SJSA1 (cell line): ENCODE measurements at places on chromosomes 2 and 18. TPM values are rescaled to one million over a fixed set of nuclear protein-coding genes. Genes with fewer than 3 reads are reported as not detected.

The DQX1 gene
- total RNA-seq = not detected in 2 replicates

The FNDC4 gene
- 2.2 and 3.9 TPM in 2 replicates for total RNA-seq

- DNase-seq = no peak
These were observed 50.2 kb upstream of the PAIP2B start for GRCh38 chr2:71277147-71277475.

DNA sequence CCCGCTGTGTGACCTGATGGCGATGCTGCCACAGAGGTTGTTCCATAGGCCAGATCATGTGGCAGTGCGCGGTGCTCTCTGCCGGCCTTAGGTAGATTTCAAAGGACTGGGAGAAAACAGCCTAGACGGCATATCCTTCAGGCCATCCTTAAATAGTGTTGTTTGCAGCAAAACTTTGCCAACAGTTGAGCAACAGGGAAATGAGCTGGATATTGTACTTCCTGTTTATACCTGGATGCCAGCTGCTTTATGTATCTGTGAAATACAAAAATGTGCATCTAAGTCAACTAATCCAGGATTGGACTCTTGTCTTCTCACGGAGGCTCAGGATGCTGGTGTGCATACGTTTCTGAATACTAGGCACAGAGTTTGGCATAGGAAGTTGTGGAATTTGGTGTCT is 107.1 kb downstream of the EML6 start:
- DNase-seq = no peak

- no peak for DNase-seq
These were observed 349.7 kb upstream of the TMEFF2 start for GRCh38 chr2:192544371-192544955.

DNA sequence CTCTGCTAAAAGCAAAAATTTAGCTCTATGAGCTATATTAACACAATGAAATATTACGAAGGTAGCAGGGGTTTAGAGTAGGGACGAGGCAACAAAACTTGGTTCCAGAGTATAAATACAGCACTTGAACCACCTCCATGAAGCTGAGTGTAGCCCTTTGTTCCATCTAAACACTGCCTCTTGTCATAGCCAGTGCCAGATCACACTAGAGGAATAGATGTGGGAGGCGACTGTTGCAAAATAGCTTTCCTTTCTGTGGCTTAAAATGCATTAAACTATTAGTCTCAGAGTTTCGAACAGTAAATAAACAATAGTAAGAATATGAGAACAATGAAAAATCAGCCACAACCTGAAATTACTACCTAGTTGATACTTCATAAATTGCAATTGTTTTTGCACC is 29.8 kb downstream of the PIEZO2 start:
- DNase-seq = no peak

DNA sequence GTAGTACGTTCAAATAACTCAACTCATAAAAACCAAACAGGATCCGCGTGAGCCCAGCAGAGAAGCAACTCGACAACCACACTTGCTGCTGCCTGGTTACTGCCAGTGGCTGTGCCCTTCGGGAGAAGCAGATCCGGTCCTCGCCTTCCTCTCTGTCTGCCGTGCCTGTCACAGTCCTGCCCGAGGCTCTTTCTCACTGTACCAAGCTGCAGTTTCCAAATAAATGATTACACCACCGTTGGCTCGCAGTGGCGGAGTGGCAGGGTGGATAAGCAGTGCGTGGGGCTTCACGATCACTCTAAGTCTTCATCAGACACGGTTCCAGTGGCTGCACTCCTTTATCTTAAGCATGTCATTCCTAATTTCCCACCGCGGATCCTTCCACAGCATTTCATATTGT is 26.1 kb upstream of the SALL3 start:
- DNase-seq = no peak

GRCh38 chr18:49617329-49617695 is 55.5 kb downstream of the LIPG start:
- DNase-seq = no peak

- no peak for DNase-seq
These were observed 219.4 kb downstream of the LDLRAD4 start for GRCh38 chr18:13437796-13438506.

- no peak for DNase-seq
These were observed 69.3 kb upstream of the CHN1 start for GRCh38 chr2:175074478-175074877.

DNA sequence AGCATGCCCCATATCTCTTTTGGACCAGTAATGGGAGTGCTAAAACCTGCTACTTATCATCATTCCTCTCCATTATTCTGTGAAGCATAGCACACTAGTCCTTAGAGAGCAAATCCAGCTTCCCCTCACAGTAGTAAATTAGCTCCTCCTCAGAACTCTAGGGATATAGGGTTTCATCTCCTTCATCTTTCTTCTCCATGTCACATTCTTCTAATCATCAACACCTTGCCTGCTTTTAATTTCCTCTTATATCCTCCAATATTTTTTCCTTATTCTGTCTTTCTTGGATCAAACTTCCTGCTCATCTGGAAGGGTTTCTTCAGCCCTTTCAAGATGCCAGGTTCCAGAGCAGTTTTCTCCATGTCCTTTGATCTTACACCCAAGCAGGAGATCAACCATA is 321.4 kb upstream of the ACVR2A start:
- no peak for DNase-seq

DNA sequence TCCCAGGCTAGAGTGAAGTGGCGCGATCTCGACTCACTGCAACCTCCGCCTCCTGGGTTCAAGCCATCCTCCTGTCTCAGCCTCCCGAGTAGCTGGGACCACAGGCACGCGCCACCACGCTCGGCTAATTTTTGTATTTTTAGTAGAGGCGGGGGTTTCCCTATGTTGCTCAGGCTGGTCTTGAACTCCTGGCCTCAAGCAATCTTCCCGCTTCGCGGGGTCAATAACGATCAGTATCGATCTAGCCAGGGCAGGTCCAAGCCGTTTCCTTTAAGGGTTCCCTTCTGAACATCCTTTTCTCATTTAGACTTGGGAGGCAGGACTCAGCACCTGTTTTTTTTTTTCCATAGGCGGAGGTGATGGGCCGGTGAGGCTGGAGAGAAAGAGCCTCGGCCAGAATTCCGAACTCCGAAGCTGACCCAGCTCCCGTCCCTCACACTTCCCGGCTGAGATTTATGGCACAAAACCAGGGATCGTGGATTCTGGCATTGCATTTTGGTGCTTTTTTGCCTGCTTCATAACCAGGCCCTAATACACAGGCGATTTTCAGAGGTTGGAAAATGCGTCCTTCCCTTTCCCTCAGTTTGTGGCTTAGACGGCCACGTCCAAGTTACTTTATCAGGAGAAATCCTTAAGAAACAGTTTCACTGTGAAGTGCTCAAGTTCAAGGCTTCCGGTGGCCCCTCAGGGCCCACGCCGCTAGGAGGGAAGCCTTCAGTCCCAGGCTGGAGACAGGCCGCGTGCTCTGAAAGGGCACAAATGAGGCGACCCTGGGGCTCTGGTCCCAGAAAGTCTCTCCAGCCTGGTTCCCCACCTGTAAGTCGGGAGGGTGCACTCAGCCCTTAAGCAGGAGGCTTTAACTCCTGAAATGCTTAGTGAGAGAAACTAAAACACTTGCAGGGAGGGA is 998 bp upstream of the SLC66A3 start:
- no peak for DNase-seq

The COQ10B gene
- 42.9 and 60.9 TPM in 2 replicates for total RNA-seq

- no peak for DNase-seq
These were observed 18.2 kb downstream of the MTHFD2 start for GRCh38 chr2:74216642-74217041.

The MPP4 gene
- 3.3 and 5.3 TPM in 2 replicates for total RNA-seq

The LGALSL gene
- 3.9 and 4.4 TPM in 2 replicates for total RNA-seq

The CDCA7 gene
- 54.4 and 60.7 TPM in 2 replicates for total RNA-seq

The ASXL2 gene
- total RNA-seq = 7.0 and 11.4 TPM in 2 replicates

DNA sequence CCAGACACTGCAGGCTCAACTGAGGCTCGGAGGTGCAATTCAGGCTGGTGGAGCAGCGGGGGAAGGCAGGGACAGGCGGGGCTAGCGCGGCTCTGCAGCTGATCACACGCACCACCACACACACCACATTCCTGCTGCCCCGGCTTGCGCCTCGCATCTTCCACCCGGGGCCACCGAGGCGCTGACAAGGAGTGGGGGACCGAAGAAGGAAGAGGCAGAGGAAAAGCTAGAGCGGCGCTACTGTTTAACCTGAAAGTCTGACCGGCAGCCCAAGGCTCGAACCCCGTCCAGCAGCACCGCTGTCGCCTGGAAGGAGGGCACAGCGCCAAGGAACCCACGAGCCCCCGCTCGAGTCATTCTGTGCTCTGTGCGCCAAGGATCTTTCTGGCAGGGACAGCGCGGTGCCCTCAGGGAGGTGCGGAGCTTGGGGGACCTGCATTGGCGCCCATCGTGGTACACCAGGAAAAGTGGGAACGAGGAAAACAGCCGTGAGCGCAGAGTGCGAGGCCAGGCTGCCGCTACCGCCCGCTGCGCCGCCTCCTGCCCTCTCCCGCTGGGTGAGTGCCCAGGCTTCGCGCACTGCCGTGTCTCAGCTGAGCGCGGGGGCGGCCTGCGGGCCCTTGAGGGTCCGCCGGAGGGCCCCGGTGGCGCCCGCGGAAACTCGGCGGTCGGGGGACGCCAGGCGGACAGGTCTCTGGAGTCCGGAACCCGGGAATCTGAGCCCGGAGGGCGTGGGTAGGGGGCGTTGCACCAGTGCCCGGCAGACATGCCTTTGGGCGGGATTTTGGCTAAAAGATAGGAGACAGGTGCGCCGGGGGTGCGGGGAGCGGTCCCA is 860 bp upstream of the KCNJ3 start:
- DNase-seq = no peak

DNA sequence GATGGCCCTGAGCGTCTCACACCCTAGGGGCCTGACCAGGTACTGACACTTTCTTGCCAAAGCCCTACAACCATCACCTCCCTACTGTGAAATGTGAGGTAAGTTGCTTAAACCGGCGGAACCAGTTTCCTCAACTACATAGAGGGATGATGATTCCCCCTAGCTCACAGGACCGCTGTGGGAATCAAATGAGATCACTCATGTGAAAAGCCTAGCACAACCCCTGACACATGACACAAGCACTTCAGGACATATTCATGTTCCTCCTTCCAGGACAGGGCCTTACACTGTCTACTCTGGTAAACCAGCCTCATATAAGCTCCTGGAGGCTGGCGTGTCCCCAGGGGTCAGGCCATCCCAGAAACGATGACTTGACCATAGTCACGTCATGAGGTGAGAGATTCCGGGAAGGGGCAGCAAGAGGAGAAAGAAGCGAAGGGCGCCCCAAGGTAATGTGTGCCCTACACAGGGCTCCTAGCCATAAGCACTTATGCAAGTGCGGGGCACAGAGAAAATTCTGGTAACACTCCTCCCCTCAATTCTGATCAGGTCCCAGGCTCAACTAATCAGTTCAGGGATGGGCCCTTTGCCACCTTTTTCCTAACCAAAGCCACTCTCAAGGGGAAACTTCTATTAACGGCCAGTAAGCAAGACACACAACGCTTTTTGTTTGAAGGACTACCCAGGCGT is 49.5 kb downstream of the C2orf42 start:
- no peak for DNase-seq

- no peak for DNase-seq
These were observed 71.3 kb upstream of the ZNF532 start for GRCh38 chr18:58793361-58793760.

The PLCL1 gene
- 0.03 TPM in 1 of 2 replicates, not detected in the other for total RNA-seq
